ENCODE measurements at places on chromosomes 5 and 9.

GRCh38 chr5:177982072-177982727 lies 13.8 kb downstream of the PROP1 start:
- peak; percentile 76 for DNase-seq

DNA sequence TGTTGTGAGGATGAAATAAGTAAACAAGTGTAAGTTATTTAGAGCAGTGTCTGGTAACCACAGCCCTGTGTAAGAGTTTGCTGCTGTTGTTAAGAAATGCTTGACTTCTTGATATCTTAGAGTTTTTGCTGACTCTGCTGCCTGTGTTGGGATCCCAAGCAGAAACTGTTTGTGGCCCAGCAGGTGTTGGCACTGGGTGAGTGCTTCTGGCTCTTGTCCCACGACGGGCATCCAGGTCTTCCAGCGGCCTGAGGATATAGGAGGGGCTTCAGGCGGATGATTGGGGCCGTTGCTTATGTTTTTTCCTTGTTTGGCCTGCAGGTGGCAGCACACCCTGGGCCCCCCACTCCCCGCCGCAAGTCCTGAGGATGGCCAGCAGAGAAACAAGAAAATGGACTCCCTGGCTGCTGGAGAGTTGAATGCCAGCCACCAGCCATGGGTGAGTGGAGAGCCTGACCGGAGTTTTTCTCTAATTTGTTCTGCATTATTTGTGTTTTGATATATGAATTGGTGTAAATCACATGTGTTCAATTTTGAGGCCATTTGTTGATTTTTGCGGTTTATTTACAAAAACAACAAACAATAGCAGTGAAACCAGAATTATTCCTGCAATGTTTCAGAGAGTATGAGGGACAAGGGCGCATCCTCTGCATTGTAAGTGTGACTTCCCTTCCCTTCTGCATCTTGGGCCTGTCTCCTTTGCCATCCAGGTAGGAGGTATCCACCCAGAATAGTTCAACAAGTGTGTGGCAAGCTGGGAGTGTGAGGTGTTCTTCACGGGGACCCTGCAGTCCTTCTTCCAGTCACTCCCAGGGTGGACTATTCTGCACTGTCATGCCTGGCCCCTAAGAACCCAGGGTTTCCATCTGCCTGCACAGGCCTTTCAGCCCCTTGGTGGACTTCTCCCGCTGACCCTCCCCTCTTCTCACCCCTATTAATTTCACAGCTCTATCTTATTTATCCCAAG lies 50.3 kb downstream of the SLC22A5 start:
- peak; percentile 88 for DNase-seq

DNA sequence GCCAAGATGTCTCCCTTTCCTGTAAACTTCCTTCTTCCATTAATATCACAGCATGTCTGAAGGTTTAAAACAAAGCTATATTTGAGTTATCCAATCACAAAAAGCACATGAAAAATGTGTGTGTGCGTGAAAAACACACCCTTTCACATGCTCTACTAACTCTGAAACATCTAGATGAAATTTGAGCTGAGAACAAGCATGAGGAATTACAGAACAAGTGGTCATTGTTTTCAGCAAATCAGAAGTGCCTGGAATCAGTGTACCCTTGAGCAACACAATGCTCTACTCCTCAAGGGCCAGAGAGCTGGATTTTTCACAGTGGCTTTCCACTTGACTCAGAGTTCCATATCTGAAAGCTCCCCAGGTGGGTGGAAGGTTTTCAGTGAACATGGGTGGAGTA lies 255.9 kb downstream of the PSAT1 start:
- DNase-seq = no peak

DNA sequence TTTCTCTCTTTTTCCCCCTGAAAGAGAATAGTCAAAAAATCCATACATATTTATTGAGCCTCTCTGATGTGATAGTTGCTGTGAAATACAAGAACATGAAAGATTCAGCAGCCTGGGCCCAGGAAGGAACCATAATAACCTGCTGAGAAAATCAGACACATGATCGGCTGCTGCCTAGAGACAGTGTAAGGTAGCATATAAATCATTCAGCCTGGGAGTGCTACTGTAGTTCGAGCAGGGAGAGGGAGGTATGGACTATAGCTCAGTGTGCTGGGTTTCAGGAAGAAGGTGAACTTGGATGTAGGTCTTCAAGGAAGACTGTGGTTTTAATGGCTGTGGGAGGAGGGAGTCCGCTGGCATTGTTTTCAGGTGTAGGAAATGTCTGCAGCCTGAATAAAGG lies 469.1 kb downstream of the RAB3C start:
- DNase-seq = no peak

GRCh38 chr9:119477197-119477596 lies 108.0 kb upstream of the BRINP1 start:
- peak; percentile 4 for DNase-seq

DNA sequence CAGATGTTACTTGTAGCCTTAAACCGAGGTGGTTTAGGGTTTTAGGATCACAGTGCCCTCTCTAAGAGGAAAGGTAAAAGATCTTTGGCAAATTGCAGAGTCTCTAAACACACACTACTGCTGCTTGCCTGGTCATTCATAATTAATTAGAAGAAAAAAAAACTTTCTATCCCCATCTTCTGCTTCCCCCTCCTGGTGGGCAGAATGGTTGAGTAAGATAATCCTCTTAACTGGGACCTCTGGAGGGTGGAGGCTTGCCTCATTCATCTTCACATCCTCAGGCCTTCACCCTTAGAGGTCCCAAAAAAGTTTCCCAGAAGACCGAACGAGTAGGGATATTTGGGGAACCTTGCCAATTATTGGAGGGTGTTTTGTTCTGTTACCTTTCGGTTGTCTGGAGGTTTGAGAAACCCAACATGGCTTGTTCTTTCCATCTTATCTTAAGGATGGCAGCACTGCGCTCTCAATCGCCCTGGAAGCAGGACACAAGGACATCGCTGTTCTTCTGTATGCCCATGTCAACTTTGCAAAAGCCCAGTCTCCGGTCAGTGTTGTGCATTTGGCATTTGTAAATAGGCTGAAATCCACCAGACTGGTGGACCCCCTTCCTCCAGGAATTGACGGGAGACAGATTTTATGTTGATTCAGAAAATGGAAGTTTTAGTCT lies 97.3 kb upstream of the DMRT1 start:
- no peak for DNase-seq

DNA sequence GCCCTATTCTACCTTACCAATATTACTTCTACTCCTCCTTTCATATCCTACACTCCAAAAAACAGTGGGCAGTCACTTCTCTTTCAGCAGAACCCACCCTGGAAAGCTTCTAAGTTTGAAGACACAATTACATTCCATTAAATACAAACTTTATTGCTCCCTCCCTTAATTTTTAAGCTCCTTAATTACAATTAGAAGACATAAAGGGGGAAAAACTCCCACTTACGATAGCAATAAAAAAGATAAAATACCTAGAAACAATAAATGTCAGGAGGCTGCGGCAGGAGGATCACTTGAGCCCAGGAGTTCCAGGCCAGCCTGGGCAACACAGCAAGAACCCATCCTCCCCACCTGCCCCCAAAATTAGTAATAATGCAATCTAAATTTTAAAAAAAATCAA lies 9.6 kb downstream of the RNF145 start:
- no peak for DNase-seq

DNA sequence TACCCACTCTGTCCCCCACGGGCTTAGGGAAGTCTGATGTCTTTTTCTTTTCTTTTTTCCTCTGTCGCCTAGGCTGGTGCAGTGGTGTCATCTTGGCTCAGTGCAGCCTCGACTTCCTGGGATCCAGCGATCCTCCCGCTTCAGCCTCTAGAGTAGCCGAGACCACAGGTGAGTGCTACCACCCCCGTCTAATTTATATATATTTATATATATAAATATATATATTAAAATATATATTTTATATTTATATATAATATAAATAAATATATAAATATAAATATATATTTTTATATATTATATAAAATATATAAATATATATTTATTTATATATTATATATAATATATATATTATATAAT lies 3.3 kb upstream of the ANXA2R start:
- no peak for DNase-seq

DNA sequence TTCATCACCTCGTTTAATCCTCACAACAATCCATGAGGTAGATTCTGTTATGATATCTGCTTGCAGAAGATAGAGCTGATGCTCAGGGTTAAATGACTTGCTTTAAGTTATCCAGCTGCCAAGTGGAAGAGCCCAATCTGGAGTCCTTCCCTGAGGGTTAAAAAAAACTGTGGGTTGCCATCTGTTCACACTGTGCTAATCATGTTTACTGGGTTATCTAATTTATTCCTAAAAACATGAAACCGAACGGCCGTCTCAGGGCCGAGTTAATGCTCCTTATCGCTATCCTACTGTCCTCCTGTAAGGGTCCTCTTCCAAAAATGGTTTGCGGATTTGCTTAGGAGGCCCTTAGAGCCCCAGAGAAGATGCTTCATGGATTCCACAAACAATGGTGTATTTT lies 153.3 kb downstream of the YIPF5 start:
- no peak for DNase-seq

GRCh38 chr5:149040421-149040820 lies 22.4 kb downstream of the SH3TC2 start:
- DNase-seq = no peak

- no peak for DNase-seq
These were observed 156.8 kb upstream of the TBC1D2 start for GRCh38 chr9:98412101-98412842.

DNA sequence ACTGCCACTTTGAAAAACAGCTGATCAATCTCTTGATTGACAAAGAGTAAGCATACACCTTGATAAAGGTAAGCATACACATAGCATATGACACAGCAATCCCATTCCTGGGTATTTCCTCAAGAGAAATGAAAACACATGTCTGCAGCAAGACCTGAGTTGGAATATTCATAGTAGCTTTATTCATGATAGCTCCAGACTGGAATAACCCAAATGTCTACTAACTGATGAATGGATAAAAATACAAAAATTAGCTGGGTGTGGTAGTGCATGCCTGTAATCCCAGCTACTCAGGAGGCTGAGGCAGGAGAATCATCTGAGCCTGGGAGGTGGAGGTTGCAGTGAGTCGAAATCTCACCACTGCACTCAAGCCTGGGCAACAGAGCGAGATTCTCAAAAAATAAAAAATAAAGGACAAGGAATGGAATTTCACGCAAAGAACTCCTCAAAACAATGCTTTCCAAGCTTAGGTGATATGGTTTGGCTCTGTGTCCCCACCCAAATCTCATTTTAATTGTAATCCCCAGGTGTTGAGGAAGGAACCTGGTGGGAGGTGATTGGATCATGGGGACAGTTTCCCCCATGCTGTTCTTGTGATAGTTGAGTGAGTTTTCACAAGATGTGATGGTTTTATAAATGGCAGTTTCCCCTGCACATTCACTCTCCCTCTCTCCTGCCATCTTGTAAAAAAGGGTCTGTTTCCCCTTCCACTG lies 41.1 kb upstream of the LHFPL2 start:
- peak; percentile 48 for DNase-seq

- peak; percentile 63 for DNase-seq
These were observed 324.0 kb downstream of the NDUFS4 start for GRCh38 chr5:53884417-53884816.

GRCh38 chr5:138698713-138699112 lies 54.5 kb upstream of the CTNNA1 start:
- DNase-seq = no peak

- DNase-seq = no peak
These were observed 1.6 kb downstream of the RAD23B start for GRCh38 chr9:107284636-107285035.

- DNase-seq = no peak
These were observed 29.8 kb downstream of the NR4A3 start for GRCh38 chr9:99851500-99851822.

GRCh38 chr9:37963936-37964739 lies 60.2 kb upstream of the SLC25A51 start:
- no peak for DNase-seq

GRCh38 chr9:107481035-107481434 lies 8.5 kb downstream of the KLF4 start:
- no peak for DNase-seq

GRCh38 chr9:12739014-12739652 lies 35.7 kb upstream of the LURAP1L start:
- DNase-seq = peak; percentile 72

DNA sequence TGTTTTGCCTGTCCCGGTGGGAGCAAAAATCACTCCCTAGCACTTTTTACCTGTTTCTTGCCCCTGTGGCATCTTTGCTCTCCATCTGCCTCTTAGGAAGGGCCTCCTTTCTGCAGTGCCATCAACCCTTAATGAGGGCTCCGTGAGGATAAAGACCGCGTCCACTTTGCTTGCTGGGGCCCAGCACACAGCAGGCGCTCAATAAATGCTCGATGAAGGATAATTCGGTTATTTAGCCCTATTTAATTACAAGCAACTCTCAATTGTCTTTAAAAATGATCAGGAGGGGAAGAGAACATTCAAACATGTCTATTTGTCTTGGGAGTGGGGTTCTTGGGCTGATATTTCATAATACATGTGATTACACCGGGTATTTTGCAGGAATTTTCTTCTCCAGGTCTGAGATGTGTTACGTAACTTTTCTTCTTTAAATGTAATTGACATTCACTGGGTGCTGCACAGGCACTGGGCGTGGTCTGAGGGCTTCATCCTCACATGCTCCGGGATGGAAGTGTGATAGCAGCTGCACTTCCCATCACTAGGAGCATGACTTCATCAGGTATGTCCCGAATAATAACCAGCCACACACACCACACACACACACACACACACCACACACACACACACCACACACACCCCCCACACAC lies 19.8 kb upstream of the NTNG2 start:
- DNase-seq = peak; percentile 24

GRCh38 chr5:132493821-132494220 lies 3.2 kb upstream of the IRF1 start:
- no peak for DNase-seq

DNA sequence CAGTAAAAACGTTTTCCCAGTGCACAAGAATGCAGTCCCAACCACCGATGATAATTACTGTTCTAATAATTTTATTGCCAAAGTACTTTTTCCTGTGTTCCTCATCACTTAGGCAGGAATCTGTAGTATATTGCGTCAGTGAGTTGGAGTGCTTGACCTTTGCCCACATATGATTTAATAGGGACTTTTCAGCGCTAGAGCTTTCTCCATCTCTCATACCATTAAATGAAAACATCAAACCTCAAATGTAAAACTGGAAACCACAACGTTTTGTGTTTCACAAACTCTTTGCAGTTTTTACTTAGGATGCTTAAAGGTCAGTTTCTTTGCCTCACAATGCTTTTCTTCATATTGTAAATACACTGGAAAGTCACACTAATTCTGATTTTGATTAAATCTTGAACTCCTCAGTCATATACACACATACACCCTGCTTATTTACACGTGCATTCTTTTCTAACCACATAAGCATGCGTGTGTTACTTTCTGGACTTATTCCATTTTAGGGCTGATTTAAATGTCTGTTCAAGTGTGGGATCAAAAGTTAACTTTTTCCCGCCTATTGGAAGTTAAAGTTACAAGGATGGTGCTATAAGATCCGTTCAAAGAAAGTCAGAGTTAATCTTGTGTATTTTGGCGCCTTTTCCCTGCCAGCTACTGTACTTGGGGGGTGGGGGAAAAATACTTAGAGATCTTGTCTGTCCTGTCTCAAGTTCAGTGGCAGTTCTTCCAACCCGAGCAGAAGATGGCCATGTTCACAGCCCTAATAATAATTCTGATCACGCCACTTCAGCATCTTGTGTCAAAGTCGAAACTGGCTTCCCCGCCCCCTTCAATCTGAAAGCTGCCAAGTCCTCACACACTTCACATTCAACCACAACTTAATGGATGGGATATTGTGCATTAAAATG lies 6.6 kb upstream of the NFIB start:
- DNase-seq = no peak

- DNase-seq = no peak
These were observed 3.5 kb downstream of the USP20 start for GRCh38 chr9:129838707-129839259.

- DNase-seq = no peak
These were observed 29.8 kb downstream of the TDRD7 start for GRCh38 chr9:97441729-97442128.

- DNase-seq = no peak
These were observed 448.6 kb downstream of the ZNF608 start for GRCh38 chr5:124297826-124298225.

All from mesendoderm (in vitro differentiated cells).